Ovary (tissue), 10 donors: ENCODE measurements at places on chromosomes 3 and 15. TPM values are rescaled to one million over a fixed set of nuclear protein-coding genes. Genes with fewer than 3 reads are reported as not detected.

The AHSG gene
- total RNA-seq, result 0.25 TPM

The MAGI1 gene
- total RNA-seq, result 8.7 TPM

The SNX22 gene
- total RNA-seq, result not detected

- H3K4me1 ChIP-seq, result no peaks in the 10 kb centered on the region
- DNase-seq, result no peak
- no peak overlapping the region for H3K27ac ChIP-seq
- H3K27me3 ChIP-seq, result no peaks in the 10 kb centered on the region
These were observed 61.3 kb upstream of the OSTN start for GRCh38 chr3:191137708-191138107.

The EFCC1 gene
- 10.0 TPM for total RNA-seq

The ARHGEF26 gene
- total RNA-seq, result 9.2 TPM

The NANOGP8 gene
- 0.40 TPM for total RNA-seq

DNA sequence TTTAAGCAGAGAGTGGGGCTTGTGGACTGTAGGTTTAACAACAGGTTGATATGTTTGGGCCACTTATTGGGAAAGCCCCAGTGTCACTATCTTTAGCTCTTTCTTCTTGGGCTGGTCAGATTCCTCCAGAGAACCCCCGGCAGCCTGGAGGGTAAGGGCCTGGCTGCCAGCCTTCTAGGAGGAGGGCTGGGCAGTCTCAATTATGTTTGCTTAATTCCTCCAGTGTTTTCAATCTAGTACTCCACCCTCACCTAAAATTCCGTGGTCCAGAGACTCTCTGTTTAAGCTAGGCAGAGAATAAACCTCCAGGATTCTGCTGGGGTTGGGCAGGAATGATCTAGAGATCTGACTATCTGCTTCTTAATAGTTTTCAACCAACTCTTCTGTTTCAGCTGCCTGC lies 5.3 kb downstream of the ASB14 start:
- no peaks in the 10 kb centered on the region for H3K27me3 ChIP-seq
- H3K4me1 ChIP-seq, result no peaks in the 10 kb centered on the region
- H3K4me3 ChIP-seq, result no peak overlapping the region
- H3K36me3 ChIP-seq, result no peaks in the 10 kb centered on the region

The STAC gene
- 1.3 TPM for total RNA-seq

The NIT2 gene
- 43.1 TPM for total RNA-seq

The SLC12A8 gene
- 0.28 TPM for total RNA-seq

- H3K36me3 ChIP-seq, result no peaks in the 10 kb centered on the region
- DNase-seq, result no peak
- no peak overlapping the region for H3K4me3 ChIP-seq
- peaks cover 10% of the 10 kb centered on the region for H3K4me1 ChIP-seq
These were observed 381.5 kb upstream of the C2CD4B start for GRCh38 chr15:62546628-62547027.

- H3K27me3 ChIP-seq, result no peaks in the 10 kb centered on the region
- no peaks in the 10 kb centered on the region for H3K36me3 ChIP-seq
- peak; percentile 65 for DNase-seq
- H3K27ac ChIP-seq, result no peak overlapping the region
- H3K4me3 ChIP-seq, result no peak overlapping the region
These were observed 31.0 kb downstream of the IDH2 start for GRCh38 chr15:90071220-90071807.

DNA sequence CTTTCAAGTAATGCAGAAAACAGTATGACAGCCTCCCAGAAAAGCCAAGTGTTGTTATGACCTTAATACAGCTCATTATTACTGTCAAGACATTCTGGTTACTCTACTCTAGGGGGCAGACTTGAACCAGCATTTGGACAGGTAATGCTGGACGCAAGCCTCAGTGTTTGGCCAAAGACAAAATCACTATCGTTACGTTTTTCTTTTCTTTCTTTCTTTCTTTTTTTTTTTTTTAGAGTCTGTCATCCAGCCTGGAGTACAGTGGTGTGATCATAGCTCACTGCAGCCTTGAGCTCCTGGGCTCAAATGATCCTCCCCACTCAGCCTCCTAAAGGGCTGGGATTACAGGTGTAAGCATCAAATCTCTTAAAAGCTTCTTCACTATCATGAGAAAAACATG lies 29.4 kb upstream of the TMEM45A start:
- no peaks in the 10 kb centered on the region for H3K27me3 ChIP-seq
- no peaks in the 10 kb centered on the region for H3K36me3 ChIP-seq
- no peak for DNase-seq
- H3K4me3 ChIP-seq, result no peak overlapping the region
- H3K27ac ChIP-seq, result no peak overlapping the region

The ONECUT1 gene
- not detected for total RNA-seq

DNA sequence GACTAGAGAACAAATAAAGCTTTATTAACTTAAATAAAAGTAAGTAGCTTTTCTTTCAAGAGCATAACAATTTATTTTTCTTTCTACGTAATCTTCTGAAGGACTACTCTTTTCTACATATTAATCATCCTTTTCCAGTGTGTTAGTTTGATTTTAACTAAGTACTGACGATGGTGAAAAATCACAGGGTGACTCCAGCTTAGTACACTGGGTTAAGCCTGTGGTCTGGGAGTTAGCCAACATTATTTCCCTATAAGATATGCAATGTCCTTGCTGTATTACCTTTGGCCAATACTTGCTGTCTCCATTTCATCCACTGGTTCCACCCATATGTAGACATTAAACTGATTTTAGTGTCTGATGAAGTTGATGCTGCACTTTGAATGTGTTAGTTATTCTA lies 508.6 kb upstream of the SUCLG2 start:
- H3K4me3 ChIP-seq, result no peak overlapping the region
- no peaks in the 10 kb centered on the region for H3K4me1 ChIP-seq
- H3K27me3 ChIP-seq, result no peaks in the 10 kb centered on the region
- H3K27ac ChIP-seq, result no peak overlapping the region
- no peak for DNase-seq

The SLC51A gene
- total RNA-seq, result 4.6 TPM

DNA sequence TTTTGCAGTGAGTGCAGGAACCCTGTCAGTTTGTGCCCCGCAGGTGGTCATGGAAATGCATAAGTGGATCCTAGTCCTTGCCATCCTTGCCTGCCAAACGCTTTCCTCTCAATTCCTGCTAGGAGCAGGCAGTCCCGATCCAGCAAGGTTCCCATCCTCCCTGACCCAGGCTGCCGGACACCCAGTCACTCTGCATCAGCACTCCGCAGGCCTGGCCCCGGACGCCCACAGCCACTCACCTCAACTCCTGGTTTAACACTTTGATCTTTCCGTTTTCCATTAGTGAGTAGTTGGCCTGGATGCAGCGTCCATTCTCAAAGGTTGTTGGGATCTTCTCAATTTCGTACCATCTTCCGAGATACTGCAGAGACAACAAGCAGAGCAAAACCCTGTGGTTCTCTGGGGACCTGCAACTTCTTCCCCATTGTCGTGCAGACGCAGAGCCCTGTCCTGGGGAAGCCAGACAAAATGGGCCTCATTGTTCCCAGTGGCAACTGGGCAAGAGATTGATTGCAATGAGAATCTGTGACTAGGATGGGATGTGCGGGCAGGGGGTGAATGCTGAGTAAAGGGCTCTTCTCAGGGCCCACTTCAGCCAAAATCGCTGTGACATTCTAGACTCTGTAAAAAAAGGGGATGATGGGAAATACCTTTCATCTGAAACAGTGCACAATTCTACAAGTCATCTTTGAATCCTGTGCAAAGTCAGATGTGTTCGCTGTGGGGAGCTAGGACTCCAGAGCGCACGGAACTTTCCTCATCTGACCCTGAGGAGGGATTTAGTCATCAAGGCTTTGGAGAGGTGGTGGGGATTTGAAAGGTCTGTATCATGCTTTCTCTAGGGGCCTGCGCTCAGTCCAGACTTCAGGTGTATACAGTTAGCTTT lies 9.9 kb downstream of the APOD start:
- no peak for DNase-seq
- no peaks in the 10 kb centered on the region for H3K36me3 ChIP-seq
- H3K4me3 ChIP-seq, result no peak overlapping the region
- no peak overlapping the region for H3K27ac ChIP-seq
- no peaks in the 10 kb centered on the region for H3K4me1 ChIP-seq

The FAM174B gene
- total RNA-seq, result 12.8 TPM

GRCh38 chr3:193389335-193389734 lies 10.8 kb upstream of the ATP13A5 start:
- no peak overlapping the region for H3K27ac ChIP-seq
- no peak overlapping the region for H3K4me3 ChIP-seq
- H3K27me3 ChIP-seq, result no peaks in the 10 kb centered on the region
- DNase-seq, result no peak

The SLC24A5 gene
- not detected for total RNA-seq

The RLBP1 gene
- total RNA-seq, result not detected

DNA sequence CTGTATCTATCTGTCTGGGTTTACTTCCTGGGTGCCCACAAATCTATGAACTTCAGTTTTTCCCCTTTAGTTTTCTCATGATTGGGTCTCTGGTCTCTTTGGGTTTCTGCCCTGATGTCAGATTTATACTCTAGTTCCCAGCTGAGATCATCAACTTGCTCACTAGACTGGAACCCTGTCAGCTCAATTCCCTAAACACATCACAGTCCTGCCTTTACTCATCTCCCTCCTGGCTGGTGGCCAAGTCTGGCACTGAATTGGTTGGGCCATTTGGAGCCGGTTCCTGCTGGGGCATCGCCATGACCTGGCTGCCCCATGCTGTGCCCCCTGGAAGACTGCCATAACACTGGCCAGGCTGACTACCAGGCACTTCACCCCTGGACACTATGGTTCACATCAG lies 345.3 kb downstream of the CHST2 start:
- no peak overlapping the region for H3K27ac ChIP-seq
- no peaks in the 10 kb centered on the region for H3K4me1 ChIP-seq
- no peaks in the 10 kb centered on the region for H3K36me3 ChIP-seq

The DPPA2 gene
- not detected for total RNA-seq

GRCh38 chr15:51505251-51505650 lies 117.3 kb downstream of the DMXL2 start:
- DNase-seq, result no peak
- no peak overlapping the region for H3K27ac ChIP-seq
- H3K27me3 ChIP-seq, result no peaks in the 10 kb centered on the region
- no peaks in the 10 kb centered on the region for H3K4me1 ChIP-seq
- no peaks in the 10 kb centered on the region for H3K36me3 ChIP-seq

DNA sequence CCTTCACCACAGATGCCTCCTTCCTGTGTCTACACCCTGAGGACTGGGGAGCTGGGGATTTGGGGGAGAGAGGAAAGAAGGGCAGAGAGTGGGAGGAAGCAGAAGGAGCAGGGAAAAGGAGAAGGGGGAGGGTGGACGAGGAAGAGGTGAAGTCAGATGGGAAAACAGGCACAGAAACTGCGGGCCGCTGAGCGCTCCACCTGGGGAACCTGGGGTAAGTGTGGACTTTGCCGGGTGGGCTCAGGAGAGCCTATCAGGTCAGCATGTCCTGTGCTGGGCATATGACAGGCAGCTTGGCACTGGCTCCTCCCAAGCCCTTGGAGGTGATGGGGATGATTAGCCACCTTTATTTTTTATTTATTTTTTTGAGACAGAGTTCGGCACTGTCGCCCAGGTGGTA lies 62.6 kb downstream of the CORO2B start:
- H3K27me3 ChIP-seq, result no peaks in the 10 kb centered on the region
- no peak overlapping the region for H3K4me3 ChIP-seq
- H3K36me3 ChIP-seq, result no peaks in the 10 kb centered on the region

GRCh38 chr15:74616366-74616939 lies 817 bp downstream of the CLK3 start:
- peak overlapping the region; percentile 91 for H3K4me3 ChIP-seq
- peak; percentile 79 for DNase-seq
- peaks cover 2% of the 10 kb centered on the region for H3K4me1 ChIP-seq
- no peaks in the 10 kb centered on the region for H3K27me3 ChIP-seq
- peak overlapping the region; percentile 91 for H3K27ac ChIP-seq

The MEGF11 gene
- total RNA-seq, result not detected

- H3K4me3 ChIP-seq, result no peak overlapping the region
- H3K36me3 ChIP-seq, result no peaks in the 10 kb centered on the region
- H3K4me1 ChIP-seq, result no peaks in the 10 kb centered on the region
- no peak for DNase-seq
- H3K27ac ChIP-seq, result no peak overlapping the region
These were observed 49.6 kb upstream of the ST8SIA2 start for GRCh38 chr15:92343924-92344643.

The HDC gene
- total RNA-seq, result not detected

The CCR9 gene
- 0.24 TPM for total RNA-seq

The APPL1 gene
- 56.7 TPM for total RNA-seq

GRCh38 chr15:77085297-77085696 lies 14.4 kb upstream of the TSPAN3 start:
- H3K4me1 ChIP-seq, result no peaks in the 10 kb centered on the region
- H3K36me3 ChIP-seq, result no peaks in the 10 kb centered on the region
- no peak overlapping the region for H3K4me3 ChIP-seq
- no peak for DNase-seq
- no peaks in the 10 kb centered on the region for H3K27me3 ChIP-seq

DNA sequence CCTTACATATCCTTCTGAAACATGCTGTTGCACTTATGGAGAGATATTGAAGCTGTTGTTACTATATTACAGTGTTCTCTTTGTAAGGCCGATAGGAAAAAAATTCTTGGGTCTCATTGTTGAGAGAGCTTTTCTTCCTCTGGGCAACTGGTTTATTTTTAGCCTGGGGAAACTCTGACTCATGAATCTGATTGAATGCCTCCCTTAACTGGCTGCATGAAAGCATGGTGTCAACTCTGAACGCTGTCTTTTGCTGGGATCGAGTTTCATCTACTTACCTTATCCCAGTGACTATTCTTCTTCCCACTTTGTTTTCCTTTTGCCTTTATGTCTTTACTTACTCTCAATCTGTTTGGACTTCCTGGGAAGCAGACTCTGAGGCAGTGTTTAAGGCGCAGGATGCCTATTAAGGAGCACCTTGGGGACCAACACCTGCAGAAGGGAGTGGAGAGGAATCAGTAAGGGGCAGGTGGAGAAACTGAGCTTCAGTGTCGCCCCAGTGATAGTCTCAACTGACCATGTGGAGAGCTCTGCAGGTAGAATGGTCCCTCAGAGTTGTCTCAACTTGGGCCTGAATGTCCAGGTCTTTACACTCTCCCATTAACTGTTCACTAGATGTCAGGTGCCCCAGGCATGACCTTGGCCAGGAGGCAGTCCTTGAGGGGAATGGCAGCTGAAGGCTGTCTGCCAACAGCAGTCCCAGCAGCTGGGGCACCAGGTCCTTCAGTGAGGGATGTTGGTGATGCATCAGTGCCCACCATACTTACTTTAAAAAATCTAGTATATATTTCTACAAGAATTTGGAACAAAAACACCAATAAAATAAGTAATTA lies 88.9 kb upstream of the CCNL1 start:
- no peak overlapping the region for H3K27ac ChIP-seq
- DNase-seq, result no peak
- no peaks in the 10 kb centered on the region for H3K4me1 ChIP-seq
- no peaks in the 10 kb centered on the region for H3K36me3 ChIP-seq

GRCh38 chr3:123341-123740 lies 73.2 kb upstream of the CHL1 start:
- no peak for DNase-seq
- no peak overlapping the region for H3K27ac ChIP-seq
- no peaks in the 10 kb centered on the region for H3K4me1 ChIP-seq
- H3K4me3 ChIP-seq, result no peak overlapping the region
- no peaks in the 10 kb centered on the region for H3K27me3 ChIP-seq

The GOLGA8S gene
- 0.68 TPM for total RNA-seq
